Effector memory CD8-positive, alpha-beta T cell (primary cell): ENCODE measurements at places on chromosomes 4 and X.

GRCh38 chrX:15915959-15916703, 61.5 kb upstream of the AP1S2 start:
- no peaks in the 10 kb centered on the region for H3K27me3 ChIP-seq
- no peak overlapping the region for H3K4me3 ChIP-seq
- DNase-seq, result no peak
- H3K27ac ChIP-seq, result no peak overlapping the region
- H3K36me3 ChIP-seq, result no peaks in the 10 kb centered on the region
- H3K4me1 ChIP-seq, result no peaks in the 10 kb centered on the region

DNA sequence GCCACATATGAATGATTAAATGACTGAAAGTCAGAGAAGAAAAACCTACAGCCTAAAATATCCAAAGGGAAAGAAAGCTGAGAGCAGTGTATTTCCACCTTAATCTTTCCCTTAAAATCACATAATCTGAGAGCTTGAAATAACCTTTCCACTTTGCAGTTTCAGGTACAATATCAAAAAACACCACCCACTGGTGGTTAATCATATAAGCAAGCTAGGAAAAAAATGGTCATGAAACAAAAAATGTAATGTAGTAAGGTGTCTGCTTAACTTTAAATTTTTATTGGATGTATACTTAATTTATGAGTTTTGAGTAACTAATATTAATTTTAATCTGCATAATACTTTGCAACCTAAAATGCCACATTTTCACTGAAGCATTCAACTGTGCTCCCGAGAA, 3.2 kb downstream of the PRDM5 start:
- H3K36me3 ChIP-seq, result no peaks in the 10 kb centered on the region
- H3K27ac ChIP-seq, result no peak overlapping the region
- H3K4me1 ChIP-seq, result peaks cover 8% of the 10 kb centered on the region
- H3K4me3 ChIP-seq, result no peak overlapping the region
- DNase-seq, result no peak
- H3K27me3 ChIP-seq, result peaks cover 30% of the 10 kb centered on the region

- DNase-seq, result no peak
- peaks cover 2% of the 10 kb centered on the region for H3K4me1 ChIP-seq
- H3K4me3 ChIP-seq, result no peak overlapping the region
- no peaks in the 10 kb centered on the region for H3K36me3 ChIP-seq
- no peak overlapping the region for H3K27ac ChIP-seq
Measured at GRCh38 chrX:45794995-45795337, 594.3 kb upstream of the DIPK2B start.

GRCh38 chrX:3143043-3143799, 102.0 kb downstream of the ARSF start:
- no peaks in the 10 kb centered on the region for H3K27me3 ChIP-seq

GRCh38 chr4:21769404-21770147, 179.0 kb downstream of the KCNIP4 start:
- H3K4me1 ChIP-seq, result no peaks in the 10 kb centered on the region
- no peaks in the 10 kb centered on the region for H3K27me3 ChIP-seq
- H3K27ac ChIP-seq, result no peak overlapping the region
- H3K36me3 ChIP-seq, result no peaks in the 10 kb centered on the region
- H3K4me3 ChIP-seq, result no peak overlapping the region

GRCh38 chrX:149471397-149471796, 33.7 kb downstream of the IDS start:
- no peak overlapping the region for H3K27ac ChIP-seq
- H3K27me3 ChIP-seq, result no peaks in the 10 kb centered on the region
- no peak for DNase-seq
- no peak overlapping the region for H3K4me3 ChIP-seq
- peaks cover 1% of the 10 kb centered on the region for H3K4me1 ChIP-seq
- H3K36me3 ChIP-seq, result peaks cover 14% of the 10 kb centered on the region

DNA sequence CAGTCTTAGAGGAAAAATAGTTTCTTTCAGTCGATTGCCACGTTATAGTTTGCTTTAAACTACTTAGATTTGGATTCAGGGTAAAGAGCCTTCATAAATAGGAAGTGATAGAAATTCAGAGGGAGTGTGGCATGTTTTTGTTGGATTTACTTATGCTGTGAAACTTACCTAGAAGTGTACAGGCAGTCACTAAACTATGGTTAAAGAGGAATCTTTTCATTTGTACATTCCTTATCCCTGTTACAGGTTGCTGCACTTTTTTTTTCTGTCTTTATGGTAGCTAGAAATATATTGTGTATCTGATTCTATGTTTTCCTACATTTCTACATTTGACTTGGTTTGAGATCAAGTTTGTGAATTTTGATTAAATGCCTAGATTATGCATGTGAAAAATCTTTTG, 19.1 kb downstream of the WWC2 start:
- H3K27me3 ChIP-seq, result no peaks in the 10 kb centered on the region
- H3K27ac ChIP-seq, result no peak overlapping the region
- no peaks in the 10 kb centered on the region for H3K4me1 ChIP-seq
- no peak for DNase-seq
- no peaks in the 10 kb centered on the region for H3K36me3 ChIP-seq

GRCh38 chr4:155889031-155889793, 14.3 kb upstream of the TDO2 start:
- no peak overlapping the region for H3K27ac ChIP-seq
- no peaks in the 10 kb centered on the region for H3K36me3 ChIP-seq
- DNase-seq, result no peak
- H3K27me3 ChIP-seq, result peaks cover 5% of the 10 kb centered on the region
- H3K4me3 ChIP-seq, result no peak overlapping the region

DNA sequence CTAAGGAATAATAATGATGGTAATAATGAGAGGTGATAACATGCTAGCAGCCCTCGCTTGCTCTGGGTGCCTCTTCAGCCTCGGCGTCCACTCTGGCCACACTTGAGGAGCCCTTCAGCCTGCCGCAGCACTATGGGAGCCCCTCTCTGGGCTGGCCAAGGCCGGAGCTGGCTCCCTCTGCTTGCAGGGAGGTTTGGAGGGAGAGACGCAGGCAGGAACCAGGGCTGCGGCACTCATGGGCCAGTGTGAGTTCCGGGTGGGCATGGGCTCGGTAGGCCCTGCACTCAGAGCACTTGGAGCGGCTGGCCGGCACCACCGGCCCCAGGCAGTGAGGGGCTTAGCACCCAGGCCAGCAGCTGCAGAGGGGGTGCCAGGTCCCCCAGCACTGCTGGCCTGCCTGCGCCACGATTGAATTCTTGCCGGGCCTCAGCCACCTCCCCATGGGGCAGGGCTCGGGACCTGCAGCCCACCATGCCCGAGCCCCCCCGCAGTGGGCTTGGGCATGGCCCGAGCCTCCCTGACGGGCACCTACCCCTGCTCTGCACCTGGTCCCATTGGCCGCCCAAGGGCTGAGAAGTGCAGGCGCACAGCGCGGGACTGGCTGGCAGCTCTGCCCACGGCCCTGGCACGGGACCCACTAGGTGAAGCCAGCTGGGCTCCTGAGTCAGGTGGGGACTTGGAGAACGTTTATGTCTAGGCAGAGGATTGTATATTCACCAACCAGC, 7.1 kb upstream of the ADH1C start:
- H3K4me3 ChIP-seq, result no peak overlapping the region
- no peak for DNase-seq
- no peaks in the 10 kb centered on the region for H3K36me3 ChIP-seq

- no peaks in the 10 kb centered on the region for H3K36me3 ChIP-seq
- no peak overlapping the region for H3K4me3 ChIP-seq
- no peaks in the 10 kb centered on the region for H3K4me1 ChIP-seq
- DNase-seq, result no peak
- H3K27ac ChIP-seq, result no peak overlapping the region
- H3K27me3 ChIP-seq, result no peaks in the 10 kb centered on the region
Measured at GRCh38 chr4:65391382-65391781, 278.9 kb downstream of the EPHA5 start.

GRCh38 chrX:3713225-3713936, at the start of gene PRKX:
Gene PRKX, minus strand, starts transcription at chrX:3713649. Its CDS starts 396 bp downstream, at chrX:3713253.
- H3K36me3 ChIP-seq, result peaks cover 36% of the 10 kb centered on the region
- peak; percentile 62 for DNase-seq
- H3K27me3 ChIP-seq, result no peaks in the 10 kb centered on the region
- peak within 1 kb of the TSS; percentile 98 for H3K4me3 ChIP-seq
- peaks cover 11% of the 10 kb centered on the region for H3K4me1 ChIP-seq
- peak within 1 kb of the TSS; percentile 98 for H3K27ac ChIP-seq

DNA sequence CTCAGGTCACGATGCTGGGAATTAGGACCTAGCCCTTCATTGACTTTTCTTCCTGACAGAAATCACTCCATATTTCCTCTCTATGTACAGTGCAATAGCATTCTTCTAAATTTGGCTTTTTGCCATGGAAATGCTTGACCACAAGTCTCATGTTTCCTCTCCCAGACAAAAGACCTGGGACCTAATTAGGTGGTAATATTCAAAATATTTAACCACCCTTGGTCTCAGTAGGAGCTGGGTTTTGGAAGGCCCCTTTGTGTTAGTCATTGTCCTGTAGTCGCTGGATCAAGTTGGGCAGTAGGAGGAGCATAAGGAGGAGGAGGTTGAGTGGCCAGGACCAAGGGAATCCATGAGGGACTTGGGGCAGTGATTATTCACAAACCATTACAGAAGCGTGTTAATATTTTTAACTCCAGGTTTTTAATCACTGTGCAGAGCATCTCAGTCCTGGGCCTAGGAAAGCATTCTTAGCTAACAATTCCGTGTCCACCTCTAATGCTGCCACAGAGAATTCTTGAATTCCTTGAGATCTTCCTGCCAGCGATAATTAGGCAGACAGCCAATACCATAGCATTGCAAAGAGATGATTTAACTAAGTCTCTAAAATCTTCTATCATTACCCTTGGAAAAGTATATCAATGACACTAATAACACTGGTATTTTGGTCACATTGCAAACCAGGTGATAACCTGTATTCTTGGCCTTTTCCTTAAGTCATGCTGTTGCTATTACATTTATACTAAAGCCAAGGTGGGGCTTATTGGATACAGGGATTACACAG, 25.0 kb upstream of the SHROOM4 start:
- H3K4me3 ChIP-seq, result no peak overlapping the region
- DNase-seq, result no peak
- no peaks in the 10 kb centered on the region for H3K4me1 ChIP-seq
- no peak overlapping the region for H3K27ac ChIP-seq
- H3K27me3 ChIP-seq, result peaks cover 9% of the 10 kb centered on the region

- H3K4me3 ChIP-seq, result peak overlapping the region; percentile 33
- peaks cover 22% of the 10 kb centered on the region for H3K4me1 ChIP-seq
- H3K36me3 ChIP-seq, result no peaks in the 10 kb centered on the region
- no peak for DNase-seq
- no peaks in the 10 kb centered on the region for H3K27me3 ChIP-seq
- peak overlapping the region; percentile 87 for H3K27ac ChIP-seq
Measured at GRCh38 chr4:152660526-152660925, 19.3 kb downstream of the TMEM154 start.

DNA sequence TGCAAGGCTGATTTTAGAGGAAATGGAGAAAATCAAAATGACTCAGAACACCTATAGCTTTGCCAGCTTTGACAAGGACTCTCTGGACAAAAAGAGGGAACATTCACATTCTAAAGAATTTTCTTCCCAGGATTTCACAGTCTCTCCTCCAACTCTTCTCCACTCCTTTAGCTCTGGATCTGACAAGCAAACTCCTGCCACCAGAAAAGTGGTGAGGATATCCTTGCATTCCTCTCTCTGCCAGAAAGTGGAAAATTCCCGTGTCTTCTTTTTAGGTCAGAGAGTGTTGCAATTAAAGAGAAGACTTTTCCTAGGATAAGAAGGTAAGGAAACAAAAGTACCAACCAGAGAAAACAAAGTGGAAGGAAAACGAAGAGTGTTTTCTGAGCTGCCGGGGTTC, 16.1 kb upstream of the PDGFRA start:
- no peaks in the 10 kb centered on the region for H3K36me3 ChIP-seq
- H3K27ac ChIP-seq, result no peak overlapping the region
- peaks cover 24% of the 10 kb centered on the region for H3K27me3 ChIP-seq
- DNase-seq, result no peak

DNA sequence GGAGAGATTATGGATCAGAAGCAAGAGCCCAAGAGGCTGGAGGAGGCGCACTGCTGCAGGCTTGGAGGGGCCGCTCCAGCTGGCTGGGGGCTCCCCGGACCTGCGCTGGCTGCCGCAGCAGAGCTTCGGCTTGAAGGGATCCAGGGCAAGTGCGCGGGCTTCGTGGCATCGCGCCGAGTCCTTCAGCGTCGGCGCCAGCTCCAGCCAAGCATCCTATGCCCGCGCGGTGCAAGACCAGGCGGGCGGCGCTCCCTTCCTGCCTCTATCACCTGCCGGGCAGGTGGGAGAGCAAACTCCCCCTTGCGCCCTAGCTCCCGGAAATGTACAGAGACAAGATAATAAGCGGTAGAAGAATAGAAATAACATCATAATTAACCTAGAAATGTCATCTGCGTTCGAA, 10.5 kb upstream of the UCP1 start:
- peaks cover 7% of the 10 kb centered on the region for H3K4me1 ChIP-seq
- H3K36me3 ChIP-seq, result no peaks in the 10 kb centered on the region
- no peak overlapping the region for H3K4me3 ChIP-seq
- no peak overlapping the region for H3K27ac ChIP-seq

DNA sequence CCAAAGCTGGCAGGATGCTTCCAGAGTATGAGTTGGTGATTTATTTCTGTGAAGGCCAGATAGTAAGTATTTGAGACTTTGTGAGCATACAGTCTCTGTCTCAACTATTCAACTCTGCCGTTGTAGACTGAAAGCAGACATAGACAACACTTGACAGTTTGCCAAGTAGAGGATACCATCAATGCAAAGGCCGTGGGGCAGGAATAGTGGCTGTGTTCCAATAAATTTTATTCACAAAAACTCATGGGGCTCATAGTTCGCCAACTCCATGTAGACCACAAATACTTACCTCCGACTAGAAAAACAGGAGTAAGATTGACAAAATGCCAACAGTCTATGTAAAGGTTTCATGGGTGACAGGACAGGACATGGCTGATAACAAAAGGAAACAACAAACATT, 3.7 kb upstream of the PIR start:
- H3K27me3 ChIP-seq, result peaks cover 15% of the 10 kb centered on the region
- H3K4me3 ChIP-seq, result no peak overlapping the region
- no peaks in the 10 kb centered on the region for H3K36me3 ChIP-seq
- H3K4me1 ChIP-seq, result peaks cover 10% of the 10 kb centered on the region

GRCh38 chr4:40575846-40576245, 53.8 kb downstream of the RBM47 start:
- no peak overlapping the region for H3K27ac ChIP-seq
- no peak for DNase-seq
- H3K36me3 ChIP-seq, result no peaks in the 10 kb centered on the region
- H3K27me3 ChIP-seq, result peaks cover 2% of the 10 kb centered on the region
- no peak overlapping the region for H3K4me3 ChIP-seq

GRCh38 chrX:140165849-140166248, 200.5 kb upstream of the CXorf66 start:
- H3K27ac ChIP-seq, result no peak overlapping the region
- no peaks in the 10 kb centered on the region for H3K4me1 ChIP-seq
- no peak for DNase-seq
- no peaks in the 10 kb centered on the region for H3K27me3 ChIP-seq
